Osteocyte (in vitro differentiated cells): ENCODE measurements at places on chromosomes 7 and 10.

DNA sequence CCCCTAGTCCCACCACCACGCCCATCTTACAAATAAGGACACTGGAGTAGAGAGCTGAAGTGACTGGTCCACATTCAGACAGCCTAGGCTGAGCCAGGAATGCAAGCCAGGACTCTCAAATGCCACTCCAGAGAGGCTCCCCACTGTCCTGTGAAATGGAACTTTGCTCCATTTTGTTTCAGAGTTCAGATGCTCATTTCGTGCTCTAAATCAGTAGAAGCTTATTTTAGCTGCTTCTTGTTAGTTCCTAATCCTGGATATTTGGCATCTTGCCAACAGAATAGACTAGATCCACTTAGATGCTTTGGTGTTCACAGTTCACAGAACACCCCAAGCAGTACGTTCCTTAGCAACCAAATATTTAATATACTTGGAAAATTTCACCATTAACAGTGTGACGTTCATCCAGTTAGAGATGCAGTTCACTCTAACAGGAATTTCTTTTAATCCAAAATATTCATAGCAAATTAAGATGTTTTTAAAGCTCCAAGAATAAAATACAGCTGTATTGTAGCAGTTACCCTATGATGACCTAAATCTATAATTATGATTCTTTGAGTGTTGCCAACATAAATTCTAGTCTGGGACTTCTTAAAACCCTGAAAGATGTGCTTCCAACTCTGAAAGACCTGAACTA is 7.3 kb downstream of the MMP21 start:
- no peak for DNase-seq

DNA sequence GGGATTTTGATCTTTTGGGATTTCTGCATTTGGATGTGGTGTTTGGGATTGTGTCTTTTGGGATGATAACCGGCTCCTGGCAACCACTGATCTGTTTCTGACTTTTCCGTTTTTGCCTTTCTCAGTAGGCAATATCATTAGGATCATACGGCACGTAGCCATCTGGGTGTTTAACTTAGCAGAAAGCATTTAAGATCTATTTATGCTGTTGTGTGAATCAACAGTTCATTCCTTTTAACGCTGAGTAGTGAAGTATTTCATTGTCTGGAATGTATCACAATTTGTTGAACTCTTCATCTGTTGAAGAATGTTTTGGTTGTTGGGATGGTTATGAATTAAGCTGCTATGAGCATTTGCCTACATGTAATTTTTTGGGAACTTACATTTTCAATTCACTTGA is 459.6 kb downstream of the SDK1 start:
- no peak for DNase-seq

GRCh38 chr7:151373599-151373998 is 32.0 kb downstream of the NUB1 start:
- DNase-seq, result no peak

- no peak for DNase-seq
These were observed 108.9 kb downstream of the ITGB8 start for GRCh38 chr7:20439416-20440185.

DNA sequence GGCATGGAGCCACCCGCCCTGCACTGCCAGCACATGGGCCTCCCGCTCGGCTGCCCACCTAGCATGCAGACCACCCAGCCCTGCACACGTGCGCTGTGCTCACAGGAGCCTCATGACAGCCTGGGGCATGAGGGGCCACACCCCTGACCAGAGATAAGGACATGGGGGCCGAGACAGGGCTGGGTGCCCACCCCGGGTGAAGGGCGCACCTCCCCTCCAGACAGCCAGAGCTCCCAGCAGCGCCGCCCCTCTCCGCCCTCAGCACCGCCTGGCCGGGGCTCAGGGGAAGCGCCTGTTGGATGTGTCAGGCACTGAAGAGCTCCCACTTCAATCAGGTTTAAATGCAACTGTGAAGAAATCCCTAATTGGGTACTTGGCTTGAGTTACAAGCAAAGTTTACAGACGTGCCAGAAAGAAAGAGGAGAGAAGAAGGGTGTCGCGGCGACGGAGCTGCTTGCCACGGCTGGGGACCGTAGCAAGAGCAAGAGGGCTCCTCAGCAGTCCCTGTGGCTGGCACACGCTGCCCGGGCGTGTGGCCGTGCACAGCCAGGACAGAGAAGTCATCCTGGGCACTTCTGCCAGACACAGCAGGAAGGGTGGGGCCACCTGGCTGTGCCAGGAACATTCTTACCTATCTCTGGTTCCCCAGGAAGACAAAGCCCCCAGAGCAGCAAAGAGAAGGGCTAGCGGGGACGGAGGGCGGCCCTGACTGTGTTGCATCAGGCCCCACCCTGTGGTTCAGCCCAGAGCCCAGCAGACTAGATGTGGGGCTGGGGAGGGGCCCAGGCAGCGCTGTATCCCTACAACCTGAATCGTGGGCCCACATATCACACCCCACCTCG is 247.4 kb downstream of the ELFN1 start:
- no peak for DNase-seq

GRCh38 chr10:129896136-129896859 is 67.8 kb downstream of the EBF3 start:
- no peak for DNase-seq

- DNase-seq, result no peak
These were observed 148.8 kb downstream of the CHN2 start for GRCh38 chr7:29343399-29343798.

DNA sequence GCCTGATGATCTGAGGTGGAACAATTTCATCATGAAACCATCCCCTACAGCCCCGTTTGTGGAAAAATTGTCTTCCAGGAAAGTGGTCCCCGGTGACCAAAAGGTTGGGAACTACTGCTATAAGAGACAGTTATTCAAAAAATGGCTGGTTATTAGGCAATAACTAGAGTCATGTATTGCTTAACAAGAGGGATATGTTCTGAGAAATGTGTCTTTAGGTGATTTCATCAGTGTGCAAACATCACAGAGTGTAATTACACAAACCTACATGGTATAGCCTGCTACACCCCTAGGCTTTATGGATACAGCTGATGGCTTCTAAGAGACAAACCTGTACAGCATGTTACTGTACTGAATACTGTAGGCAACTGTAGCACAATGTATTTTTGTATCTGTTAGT is 71.3 kb upstream of the CSTF2T start:
- no peak for DNase-seq

DNA sequence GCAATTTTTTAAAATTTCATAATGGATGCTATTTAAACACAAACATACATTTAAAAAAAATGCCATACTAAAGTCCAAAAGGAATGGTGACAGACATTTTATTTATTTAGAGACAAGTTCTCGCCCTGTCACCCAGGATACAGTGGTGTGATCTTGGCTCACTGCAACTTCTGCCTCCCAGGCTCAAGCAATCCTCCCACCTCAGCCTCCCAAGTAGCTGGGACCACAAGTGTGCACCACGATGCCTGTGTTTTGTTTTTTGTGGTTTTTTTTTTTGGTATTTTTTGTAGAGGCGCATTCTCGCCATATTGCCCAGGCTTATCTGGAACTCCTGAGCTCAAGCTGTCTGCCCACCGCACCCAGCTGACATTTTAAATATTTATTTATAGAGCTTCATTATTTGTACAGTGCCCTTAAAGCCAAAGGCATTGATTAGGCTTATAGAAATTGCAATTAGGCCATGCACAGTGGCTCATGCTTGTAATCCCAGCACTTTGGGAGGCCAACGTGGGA is 703.5 kb downstream of the AUTS2 start:
- DNase-seq, result no peak

DNA sequence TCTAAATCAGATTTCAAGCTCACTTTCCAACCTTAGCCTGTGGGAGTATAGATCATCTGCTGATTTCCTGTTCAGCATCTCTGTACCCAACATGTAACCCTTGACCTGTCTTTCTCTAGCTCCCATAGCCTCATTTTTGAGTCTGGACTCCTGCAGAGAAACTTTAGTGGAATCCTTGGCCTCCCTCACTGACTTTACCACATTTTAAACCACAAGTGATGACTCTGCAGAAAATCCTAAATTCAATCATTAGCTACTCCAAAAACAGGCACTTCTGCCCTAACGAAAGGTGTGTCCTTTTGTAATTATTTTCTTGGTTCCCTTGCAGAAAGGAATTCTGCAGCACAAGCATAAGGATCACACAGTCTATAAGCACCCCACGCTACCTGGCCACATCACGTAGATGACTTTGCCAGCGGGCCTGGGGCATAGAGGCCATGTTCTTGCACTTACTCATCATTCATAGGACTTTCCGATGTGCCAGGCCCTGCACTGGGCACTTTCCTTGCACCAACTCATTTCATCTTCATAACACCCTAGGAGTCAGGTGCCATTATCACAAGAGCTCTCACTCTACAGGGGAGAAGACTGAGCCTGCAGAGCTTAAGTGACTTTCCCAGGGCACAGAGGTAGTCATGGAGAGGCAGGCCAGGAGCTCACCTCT is 57.2 kb upstream of the OPALIN start:
- peak; percentile 30 for DNase-seq

- no peak for DNase-seq
These were observed 7.0 kb upstream of the DLX6 start for GRCh38 chr7:96998333-96998732.

- DNase-seq, result no peak
These were observed 855.1 kb downstream of the SORCS1 start for GRCh38 chr10:106309376-106309775.

DNA sequence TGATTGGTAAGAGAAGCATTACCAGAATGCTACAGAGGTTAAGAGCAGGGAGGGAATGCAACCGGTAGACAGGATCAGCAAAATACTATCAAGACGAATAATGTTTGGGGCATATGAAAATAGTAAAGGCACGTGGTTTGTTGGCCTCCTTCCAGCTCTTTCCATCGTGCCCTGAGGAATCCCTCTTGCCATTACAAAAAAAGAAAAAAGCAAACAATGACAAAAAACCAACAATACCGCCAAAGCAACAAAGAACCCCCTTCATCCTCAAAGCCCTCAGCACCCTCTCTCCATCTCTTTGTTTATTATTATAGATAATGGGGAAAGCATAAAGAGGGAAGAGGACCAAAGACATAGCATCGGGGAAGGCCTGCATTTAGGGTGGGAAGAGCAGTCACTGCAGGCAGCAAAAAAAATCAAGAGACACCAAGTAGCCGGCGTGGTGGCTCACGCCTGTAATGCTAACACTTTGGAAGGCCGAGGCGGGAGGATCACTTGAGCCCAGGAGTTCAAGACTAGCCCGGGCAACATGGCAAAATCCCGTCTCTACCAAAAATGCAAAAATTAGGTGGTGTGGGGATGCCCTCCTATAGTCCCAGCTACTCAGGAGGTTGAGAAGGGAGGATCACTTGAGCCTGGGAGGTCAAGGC is 78.0 kb downstream of the HIP1 start:
- no peak for DNase-seq

DNA sequence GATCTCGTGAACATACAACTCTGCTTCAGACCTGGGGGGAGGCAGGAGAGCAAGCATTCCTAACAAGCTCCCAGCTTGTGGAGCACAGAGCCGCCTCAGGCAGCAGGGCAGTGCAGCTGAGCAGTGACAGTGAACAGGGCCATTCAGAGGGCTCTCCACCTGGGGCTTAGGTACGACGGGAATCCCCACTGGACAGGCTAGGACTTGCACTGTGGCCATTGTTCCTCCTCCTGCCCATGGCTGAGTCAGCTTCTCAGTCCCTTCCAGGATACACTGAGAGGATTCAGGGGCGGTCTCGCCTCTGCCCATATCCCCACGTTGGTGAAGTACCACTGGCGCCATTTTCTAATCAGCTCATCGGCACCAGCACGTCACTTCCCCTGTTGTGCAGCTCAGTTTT is 71.1 kb downstream of the FIGNL1 start:
- DNase-seq, result no peak

- DNase-seq, result no peak
These were observed 5.3 kb downstream of the FRMD4A start for GRCh38 chr10:14325325-14325955.

DNA sequence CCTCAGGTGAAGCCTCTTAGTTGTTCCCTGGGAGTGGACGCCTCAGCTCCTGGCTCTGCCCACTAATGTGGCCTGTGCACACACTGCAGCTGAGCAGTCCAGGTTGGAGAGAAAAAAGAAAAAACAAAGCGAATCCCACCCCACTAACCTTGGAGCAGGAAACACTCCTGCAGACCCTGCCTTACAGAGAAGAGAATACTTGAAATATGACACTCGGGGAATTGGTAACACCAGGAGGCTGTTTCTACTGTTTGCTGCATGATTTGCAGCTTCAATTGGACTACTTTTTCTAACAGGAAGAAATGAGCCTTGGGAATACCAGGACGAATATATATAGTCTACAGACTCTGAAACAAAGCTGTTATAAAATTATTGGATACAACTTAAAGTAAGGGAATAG is 22.2 kb downstream of the CDHR3 start:
- DNase-seq, result no peak

GRCh38 chr7:148915211-148915610 is 31.1 kb upstream of the EZH2 start:
- peak; percentile 30 for DNase-seq

DNA sequence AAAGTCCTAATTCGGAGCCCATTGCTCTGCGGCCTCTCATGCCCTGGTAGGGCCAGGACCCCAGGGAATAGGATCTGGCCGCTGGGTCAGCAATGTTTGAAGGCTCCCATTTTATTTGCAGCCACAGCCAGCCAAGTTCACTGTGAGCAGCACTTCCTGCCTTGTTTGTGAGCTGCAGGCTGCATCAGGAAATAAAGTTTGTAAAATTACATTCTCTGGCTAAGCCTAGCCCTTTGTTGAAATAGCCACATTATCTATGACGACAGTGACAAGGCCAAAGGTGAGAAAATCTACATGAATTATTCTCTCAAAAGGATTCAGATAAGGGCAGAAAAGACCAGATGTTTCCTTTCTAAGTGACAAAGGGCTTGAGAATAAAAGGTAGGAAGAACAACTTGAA is 23.7 kb upstream of the ITGB1 start:
- DNase-seq, result no peak

- no peak for DNase-seq
These were observed 238.7 kb downstream of the SEC23IP start for GRCh38 chr10:120131183-120131582.

- DNase-seq, result no peak
These were observed 553 bp downstream of the TSPAN15 start for GRCh38 chr10:69451784-69452251.

DNA sequence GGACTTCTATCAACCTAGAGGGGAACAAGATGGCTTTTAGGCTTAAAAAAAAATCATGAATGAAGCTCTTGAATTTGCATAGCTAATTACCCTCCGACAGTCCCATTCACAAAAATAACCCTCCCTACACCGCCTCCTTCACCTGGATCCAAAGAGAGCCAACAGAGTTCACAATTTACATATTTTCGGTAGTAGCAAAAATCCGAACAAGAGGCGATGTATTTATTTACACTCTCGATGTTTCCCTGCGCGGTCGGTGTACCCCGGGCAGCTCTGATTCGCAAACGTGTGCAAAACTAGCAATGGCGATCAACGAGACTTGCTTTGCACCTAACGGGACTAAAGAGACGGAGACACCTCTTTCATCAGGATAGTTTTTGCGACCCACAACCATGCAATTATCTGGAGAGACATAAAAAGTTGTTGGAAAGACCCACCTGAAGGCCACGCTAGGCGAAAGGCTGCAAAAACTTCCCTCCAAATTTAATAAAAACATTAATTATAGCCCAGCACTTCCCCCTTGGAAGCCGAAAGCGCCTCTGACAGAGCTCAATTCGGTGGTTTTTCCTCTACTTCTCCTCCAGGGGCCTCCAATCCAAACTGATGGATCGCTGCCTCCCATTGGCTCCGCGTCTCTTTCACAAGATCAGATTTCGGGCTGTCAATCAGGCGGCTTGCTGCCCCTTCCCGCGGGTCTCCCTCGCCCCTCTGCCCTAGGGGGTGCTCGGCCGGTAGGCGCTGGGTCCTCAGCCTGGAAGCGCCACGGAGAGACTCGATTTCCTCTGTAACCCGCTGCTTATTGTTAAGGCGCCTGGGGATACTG is at the start of gene ETV1:
Gene ETV1 (minus strand): TSS at position 541 of the 823 bp plus-strand sequence. CDS start 614 bp downstream, outside the sequence.
- DNase-seq, result no peak
